ENCODE measurements at places on chromosomes 16 and 17.
A peak's percentile ranks its signal among the peaks of the same experiment; 100 is the strongest.

DNA sequence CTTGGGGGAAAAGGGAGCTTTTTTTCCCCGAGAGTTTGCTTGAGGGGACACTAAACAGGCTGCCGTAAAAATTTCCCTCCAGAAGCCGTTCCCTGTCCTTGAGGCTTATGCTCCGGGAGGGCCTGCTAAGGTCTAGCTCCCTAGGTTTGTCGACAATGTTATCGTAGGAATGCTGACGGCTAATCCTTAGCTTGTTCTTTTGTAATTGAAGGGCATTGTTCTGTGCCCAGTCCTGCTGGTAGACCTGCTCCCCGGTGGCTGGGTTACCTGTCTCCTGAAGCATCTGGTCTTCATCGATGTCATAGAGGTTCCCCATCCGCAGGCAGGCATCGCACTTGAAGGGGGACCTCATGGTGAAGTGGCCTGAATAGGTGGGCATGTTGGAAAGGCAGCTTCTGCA, 418.7 kb downstream of the GRIN2A start:
- no peak for DNase-seq

DNA sequence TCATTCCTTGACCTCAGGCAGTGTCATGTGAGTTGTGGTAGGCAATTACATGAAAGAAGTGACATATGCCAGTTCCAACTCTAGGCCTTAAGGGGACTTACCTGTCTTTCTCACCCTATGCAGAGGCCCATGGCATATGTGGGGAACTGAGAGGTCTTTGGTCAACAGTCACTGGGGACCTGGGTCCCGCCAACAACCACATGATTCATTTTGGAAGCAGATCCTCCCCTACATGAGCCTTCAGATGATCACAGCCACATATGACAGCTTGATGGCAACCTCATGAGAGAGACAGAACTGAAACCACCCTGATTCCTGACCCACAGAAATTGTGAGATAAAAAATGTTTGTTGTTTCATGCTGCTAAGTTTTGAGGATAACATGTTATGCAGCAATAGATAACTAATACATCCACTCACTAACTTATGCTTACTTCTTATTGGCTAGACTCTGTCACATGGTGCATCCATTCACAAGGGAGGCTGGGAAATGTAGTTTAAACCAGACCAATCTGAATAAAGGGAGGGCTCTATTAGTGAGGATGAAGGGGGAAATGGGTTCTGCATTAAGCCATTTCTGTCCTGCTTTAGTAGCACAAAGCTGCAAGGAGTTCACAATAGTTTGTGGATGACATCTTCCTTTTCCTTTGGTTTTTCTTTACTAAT, 298.2 kb downstream of the HAPSTR1 start:
- DNase-seq: no peak

GRCh38 chr16:50318796-50319578, 49.8 kb downstream of the BRD7 start:
- no peak for DNase-seq

DNA sequence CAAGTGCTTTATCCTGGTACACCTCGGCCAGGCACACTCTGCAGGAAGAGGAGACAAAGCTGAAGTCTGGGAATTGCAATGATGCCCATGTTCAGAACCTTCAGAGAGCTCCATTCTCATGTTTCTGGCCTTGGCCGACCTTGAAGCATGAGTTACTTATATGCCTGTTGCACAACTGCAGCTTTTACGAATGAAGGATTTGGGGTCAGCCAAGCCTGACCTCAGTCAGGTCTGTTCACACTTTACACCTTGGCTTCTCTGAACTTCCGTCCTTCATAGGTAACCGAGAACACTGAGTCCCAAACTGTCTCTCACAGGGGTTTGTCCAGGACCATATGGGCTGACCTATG, 66.7 kb downstream of the GTF3C1 start:
- no peak for DNase-seq

- DNase-seq: no peak
Observed at GRCh38 chr16:69109486-69110270, 4.2 kb downstream of the HAS3 start.

DNA sequence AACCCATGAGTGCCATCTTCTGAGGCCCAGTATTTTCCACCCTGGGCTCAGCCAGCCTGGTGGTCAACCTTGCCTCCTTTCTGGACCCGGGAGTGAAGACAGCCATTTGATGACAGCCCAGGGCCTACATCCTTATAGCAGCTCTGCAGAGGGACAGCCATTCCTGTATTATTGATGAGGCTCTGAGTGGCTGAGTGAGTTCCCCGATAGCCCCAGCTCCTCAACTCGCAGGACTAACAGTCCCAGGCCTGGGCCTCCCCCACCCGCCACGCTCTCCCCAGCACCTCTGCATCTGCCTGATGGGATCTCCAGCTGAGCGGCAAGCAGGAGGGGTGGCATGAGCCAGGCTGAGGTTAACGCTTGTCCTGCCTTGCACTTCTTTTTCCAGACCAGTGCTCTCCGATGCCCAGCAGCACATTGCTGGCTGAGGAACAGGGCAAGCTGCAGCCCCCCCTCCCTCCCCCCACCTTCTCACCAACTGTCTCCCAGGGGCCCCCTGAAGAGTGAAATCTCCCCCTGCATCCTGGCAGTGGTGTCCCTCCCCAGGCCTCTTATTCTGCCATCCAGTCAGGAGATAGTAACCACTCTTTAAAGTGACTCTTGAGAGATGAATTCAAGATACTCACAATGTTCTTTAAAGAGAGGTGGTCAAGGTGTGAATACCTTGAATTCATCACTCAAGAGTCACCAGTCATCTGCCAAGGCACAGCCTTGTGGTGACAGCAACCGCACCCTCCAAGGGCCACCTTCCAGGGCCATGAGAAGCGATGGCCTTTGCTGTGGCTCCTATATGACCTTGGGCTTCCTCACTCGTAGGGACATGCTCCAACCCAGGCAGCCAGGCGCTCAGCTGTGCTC, 23.5 kb downstream of the CACNG5 start:
- DNase-seq: no peak

DNA sequence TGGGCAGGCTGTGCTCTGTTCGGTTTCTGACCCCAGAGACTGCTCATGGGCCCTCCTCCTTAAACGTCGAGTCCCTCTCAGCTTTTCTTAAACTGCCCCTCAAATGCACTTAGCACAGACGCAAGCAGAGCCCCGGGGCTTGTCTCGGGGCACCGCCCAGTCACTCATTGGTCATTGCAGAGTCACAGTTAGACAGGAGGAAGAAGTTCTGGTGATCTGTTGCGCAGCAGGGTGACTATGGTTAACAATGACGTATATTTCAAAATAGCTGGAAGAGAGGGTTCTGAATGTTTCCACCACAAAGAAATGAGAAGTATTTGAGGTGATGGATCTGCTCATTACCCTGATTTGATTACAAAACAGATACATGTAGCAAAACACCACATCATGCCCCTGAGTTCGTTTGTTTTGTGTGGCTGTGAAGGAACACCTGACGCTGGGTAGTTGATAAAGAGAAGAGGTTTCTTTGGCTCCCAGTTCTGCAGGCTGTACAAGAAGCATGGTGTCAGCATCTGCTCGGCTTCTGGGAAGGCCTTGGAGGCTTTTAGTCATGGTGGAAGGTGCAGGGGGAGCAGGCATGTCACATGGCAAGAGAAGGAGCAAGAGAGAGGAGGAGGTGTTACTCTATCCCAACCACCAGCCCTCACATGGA, 387.4 kb downstream of the CPPED1 start:
- DNase-seq: no peak

DNA sequence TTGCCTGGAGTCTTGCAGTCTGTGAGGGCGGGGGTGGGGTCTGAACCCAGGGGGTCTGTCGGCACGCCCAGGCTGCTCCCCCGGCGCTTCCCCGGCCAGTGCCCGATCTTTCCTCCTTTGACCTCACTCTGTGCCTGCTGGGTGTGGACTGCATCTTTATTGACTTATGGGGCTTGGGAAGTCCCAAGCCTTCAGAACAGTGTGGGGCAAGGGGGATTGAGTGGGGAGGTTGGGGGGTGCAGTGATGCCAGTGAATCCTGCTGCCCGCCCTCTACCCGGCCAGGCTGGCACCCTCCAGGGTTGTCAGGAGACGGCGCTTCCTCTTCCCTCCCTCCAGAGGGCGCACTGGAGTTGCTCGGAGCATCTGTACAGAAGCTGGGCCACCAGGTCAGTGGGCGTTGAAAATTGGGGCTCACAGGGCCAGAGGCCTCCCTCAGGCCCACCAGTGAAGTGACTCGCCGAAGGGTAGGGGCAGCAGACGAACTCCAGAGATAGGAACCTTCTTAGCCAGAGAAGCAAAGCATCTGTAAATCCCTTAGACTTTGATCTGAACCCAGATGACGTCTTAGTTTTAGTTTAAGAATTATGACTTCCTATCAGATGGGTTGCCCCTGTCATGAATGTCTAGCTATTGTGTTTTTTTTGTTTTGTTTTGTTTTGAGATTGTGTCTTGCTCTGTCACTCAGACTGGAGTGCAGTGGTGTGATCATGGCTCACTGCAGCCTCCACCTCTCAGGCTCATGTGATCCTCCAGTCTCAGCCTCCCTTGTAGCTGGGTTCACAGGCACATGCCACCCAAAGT, 184.8 kb upstream of the CIBAR2 start:
- DNase-seq: no peak

- no peak for DNase-seq
Observed at GRCh38 chr17:63792055-63792729, 18.2 kb downstream of the DDX42 start.

GRCh38 chr17:70110443-70110880, 35.4 kb downstream of the KCNJ16 start:
- no peak for DNase-seq

DNA sequence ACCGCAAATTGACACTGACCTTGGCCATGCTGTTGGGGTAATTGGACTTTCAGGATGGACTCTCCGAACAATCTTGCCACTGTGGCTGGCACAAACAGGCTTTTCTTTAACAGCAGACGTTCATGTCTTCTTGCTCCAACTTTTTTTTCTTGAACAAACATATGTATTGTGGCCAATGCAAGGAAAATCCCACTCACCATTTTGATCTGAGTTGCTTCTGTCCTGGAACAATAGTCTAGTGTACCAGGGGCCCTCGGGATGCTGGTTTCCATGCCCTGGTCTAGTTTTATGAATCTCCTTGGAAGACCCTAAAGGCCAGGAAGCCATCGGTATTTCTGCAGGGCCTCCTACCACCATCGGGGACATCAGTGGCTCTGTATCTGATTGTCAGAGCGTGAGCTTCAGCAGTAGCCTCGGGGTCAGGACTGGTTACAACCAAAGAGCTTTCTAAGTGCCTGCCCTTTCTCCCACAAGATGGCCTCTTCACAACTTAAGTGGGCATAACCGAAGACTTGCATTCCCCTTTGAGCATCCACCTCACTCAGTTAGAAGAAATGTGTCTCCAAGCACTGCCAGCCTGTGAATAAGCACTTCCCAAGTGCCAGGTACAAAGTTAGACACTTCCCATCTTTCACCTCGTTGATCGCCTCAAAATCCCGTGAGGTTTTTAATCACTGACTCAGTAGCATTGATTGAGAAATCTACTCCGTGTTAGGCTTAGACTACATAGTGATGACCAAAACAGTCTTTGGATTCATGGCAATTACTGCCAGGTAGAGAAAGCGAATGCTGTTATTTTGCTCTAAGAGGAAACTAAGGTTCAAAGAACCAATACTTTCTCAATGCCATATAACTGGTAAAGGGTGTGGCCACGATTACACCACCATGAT, 87.0 kb upstream of the TBX2 start:
- DNase-seq: no peak

GRCh38 chr17:66947311-66947710, 17.2 kb upstream of the CACNG4 start:
- DNase-seq: no peak

GRCh38 chr17:62703776-62704380, 76.4 kb downstream of the MRC2 start:
- DNase-seq: peak; percentile 81

GRCh38 chr17:17950347-17950746, 21.9 kb downstream of the TOM1L2 start:
- no peak for DNase-seq

DNA sequence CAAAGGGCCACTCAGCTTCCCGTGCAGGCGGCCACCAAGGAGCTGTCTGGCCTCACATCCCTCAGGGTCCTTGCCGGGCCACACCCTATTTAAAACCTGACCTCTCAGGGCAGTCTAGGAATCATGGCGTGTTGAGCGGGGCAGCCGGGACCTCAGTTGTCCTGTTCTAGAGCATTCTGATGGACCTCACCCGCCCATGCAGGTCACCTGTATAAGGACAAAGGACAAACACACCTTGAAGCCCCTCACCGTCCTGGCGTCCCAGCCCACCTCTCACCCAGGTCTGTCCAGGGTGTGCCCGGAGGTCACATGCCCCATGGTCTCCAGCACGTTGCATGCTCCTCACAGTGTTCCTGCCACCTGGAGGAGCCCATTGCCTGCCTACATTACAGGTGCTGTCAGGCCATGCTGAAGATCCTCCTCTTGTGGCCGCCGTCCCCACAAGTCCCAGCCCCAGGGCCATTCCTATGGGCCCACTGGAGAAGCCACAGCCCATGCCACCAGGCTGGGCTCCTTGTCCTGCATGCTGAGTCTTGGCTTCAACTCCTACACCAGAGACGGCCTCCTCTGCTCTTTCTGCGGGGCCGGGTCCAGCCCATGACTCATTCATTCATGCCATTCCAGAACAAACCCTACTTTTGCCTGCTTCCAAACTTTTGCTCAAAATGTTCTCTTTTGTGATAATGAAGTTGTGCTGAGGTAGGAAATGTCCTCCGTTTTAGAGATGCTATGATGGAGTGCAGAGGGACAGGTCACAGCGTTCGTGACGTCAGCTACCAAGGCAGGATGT, 46.3 kb downstream of the PEMT start:
- no peak for DNase-seq

Measured in left colon (tissue), 2 donors.